ENCODE measurements at places on chromosomes 1 and 21. TPM values are rescaled to one million over a fixed set of nuclear protein-coding genes. Genes with fewer than 3 reads are reported as not detected.

Gene NR1I3
- polyA plus RNA-seq = 13.1 TPM

DNA sequence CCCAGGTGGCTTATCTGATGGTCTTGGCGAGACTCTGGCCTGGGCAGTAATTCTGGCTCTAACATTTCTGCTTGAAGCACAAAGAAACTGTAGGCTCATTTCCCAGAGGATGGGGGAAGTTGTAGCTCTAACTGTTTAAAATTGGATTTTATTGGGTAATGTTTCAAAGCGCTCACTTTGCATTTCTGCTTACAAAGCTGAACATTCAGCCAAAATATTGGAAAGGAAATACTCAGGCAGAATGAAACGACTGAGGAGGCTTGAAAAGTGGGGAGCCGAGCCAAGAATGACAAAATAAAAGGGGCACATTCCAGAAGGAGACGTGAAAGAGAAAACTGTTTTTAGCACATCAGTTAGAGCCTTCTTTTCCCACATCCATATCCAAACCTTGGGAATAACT lies 202.6 kb downstream of the GRIK1 start:
- H3K27ac ChIP-seq = no peak overlapping the region
- H3K4me1 ChIP-seq = no peaks in the 10 kb centered on the region
- no peak for DNase-seq
- no peak overlapping the region for H3K4me3 ChIP-seq
- H3K36me3 ChIP-seq = no peaks in the 10 kb centered on the region
- no peaks in the 10 kb centered on the region for H3K27me3 ChIP-seq

- no peak overlapping the region for H3K4me3 ChIP-seq
- H3K27me3 ChIP-seq = no peaks in the 10 kb centered on the region
- peak overlapping the region; percentile 26 for H3K27ac ChIP-seq
- H3K36me3 ChIP-seq = no peaks in the 10 kb centered on the region
- H3K4me1 ChIP-seq = peaks cover 8% of the 10 kb centered on the region
- DNase-seq = no peak
These were observed 81.9 kb downstream of the SLC25A24 start for GRCh38 chr1:108117945-108118902.

GRCh38 chr1:213057264-213058059 lies 6.4 kb downstream of the RPS6KC1 start:
- no peak for DNase-seq
- no peaks in the 10 kb centered on the region for H3K27me3 ChIP-seq
- no peaks in the 10 kb centered on the region for H3K4me1 ChIP-seq
- no peak overlapping the region for H3K27ac ChIP-seq
- H3K4me3 ChIP-seq = no peak overlapping the region

GRCh38 chr1:232225336-232226131 lies 404.4 kb downstream of the SIPA1L2 start:
- no peaks in the 10 kb centered on the region for H3K4me1 ChIP-seq
- no peak overlapping the region for H3K27ac ChIP-seq
- no peaks in the 10 kb centered on the region for H3K36me3 ChIP-seq
- H3K27me3 ChIP-seq = no peaks in the 10 kb centered on the region
- H3K4me3 ChIP-seq = no peak overlapping the region

Gene OR2T33
- not detected for polyA plus RNA-seq

DNA sequence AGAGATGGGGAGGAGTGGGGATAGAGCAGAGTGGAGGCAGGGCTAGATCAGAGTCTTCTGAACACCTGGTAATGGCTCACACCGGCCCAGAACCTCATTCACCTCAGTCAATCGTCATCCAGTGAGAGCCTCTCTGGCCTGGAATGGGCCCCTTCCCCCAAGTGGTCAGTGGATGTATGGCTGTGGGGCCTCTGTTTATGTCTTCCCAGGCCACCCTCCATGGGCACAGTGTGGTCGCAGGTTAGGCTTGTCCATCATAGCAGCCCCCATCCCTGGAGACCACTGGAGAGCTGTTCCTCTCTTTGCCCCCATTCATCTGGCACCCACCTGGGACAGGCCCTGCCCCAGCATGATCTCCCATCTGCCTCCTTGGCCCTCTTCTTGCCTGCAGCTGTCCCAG lies 29.6 kb upstream of the TENT5C start:
- DNase-seq = no peak
- no peak overlapping the region for H3K4me3 ChIP-seq
- no peaks in the 10 kb centered on the region for H3K27me3 ChIP-seq

GRCh38 chr21:33991133-33991532 lies 75.5 kb upstream of the ATP5PO start:
- no peak overlapping the region for H3K4me3 ChIP-seq
- H3K4me1 ChIP-seq = peaks cover 8% of the 10 kb centered on the region
- H3K27me3 ChIP-seq = no peaks in the 10 kb centered on the region
- no peak for DNase-seq

GRCh38 chr1:221470000-221470698 lies 271.7 kb downstream of the DUSP10 start:
- no peak overlapping the region for H3K27ac ChIP-seq
- H3K27me3 ChIP-seq = no peaks in the 10 kb centered on the region
- no peak overlapping the region for H3K4me3 ChIP-seq

GRCh38 chr1:228286505-228287417 lies 78.9 kb downstream of the OBSCN start:
- H3K27ac ChIP-seq = no peak overlapping the region
- no peaks in the 10 kb centered on the region for H3K4me1 ChIP-seq
- peaks cover 39% of the 10 kb centered on the region for H3K36me3 ChIP-seq
- no peak for DNase-seq
- no peaks in the 10 kb centered on the region for H3K27me3 ChIP-seq
- no peak overlapping the region for H3K4me3 ChIP-seq

Gene TMEM82
- polyA plus RNA-seq = 15.6 TPM

Gene AIRE
- 14.3 TPM for polyA plus RNA-seq

DNA sequence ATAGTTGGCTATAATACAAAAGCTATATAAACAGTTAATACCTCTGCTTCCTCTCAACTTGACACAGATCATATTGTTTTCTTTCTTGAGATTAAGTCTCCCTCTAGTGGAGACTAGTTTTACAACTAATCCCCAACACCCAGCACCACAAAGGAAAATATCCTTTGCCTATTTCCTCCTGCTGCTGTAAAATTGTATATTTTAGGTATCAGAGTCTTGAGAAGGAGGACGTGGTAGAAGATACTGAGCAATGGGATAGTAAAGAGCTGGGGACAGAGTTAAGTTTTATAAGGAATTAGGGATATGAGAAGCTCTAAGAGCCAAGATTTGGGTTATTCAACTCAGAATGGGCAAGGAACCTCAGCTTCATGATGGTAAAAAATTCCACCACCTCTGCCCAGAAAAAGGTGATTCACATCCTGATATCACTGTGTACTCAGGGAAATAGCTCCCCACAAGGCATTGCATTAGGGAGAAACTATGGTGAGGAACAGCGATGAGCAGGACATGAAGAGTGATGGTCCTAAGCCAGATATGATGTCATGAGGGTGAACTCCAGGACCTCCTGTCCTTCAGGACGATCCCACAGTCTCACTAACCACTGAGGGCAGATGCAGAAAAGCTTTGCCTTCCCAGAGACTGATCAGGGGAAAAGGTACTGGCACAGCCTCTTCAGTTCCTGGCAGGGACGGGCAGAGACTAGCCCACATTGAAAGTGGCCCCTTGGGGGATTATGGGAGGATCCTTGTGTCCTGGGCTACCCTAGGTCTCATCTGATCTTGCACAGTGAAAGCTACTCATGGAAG lies 14.7 kb upstream of the CFAP126 start:
- H3K27ac ChIP-seq = no peak overlapping the region
- H3K36me3 ChIP-seq = no peaks in the 10 kb centered on the region

DNA sequence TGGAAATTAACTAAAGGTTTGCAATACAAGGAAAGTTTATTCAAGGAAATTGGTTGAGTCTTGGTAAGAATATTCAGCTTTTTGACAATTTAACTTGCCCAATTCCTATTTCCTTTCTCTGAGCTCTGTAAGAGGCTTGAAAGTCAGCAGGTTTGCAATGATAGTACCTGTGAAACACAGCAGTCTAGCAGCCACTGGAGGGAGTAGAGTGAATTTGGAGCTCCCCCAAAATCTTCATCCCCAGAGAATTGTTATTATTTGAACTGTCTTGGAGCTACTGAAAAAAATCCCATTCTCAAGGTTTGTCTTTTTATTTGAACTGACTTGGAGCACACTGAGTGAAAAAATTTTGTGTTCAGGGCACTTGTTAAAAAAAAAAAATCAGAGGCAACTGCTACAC lies 654.2 kb upstream of the PKN2 start:
- H3K36me3 ChIP-seq = no peaks in the 10 kb centered on the region
- DNase-seq = no peak
- peak overlapping the region; percentile 60 for H3K27ac ChIP-seq
- H3K4me3 ChIP-seq = no peak overlapping the region
- H3K27me3 ChIP-seq = no peaks in the 10 kb centered on the region

GRCh38 chr1:153750026-153750995 lies 22.5 kb downstream of the INTS3 start:
- H3K27ac ChIP-seq = peak overlapping the region; percentile 71

- no peaks in the 10 kb centered on the region for H3K27me3 ChIP-seq
- no peak for DNase-seq
- no peak overlapping the region for H3K4me3 ChIP-seq
- no peaks in the 10 kb centered on the region for H3K4me1 ChIP-seq
These were observed 14.5 kb downstream of the PTGER3 start for GRCh38 chr1:71033136-71033535.

DNA sequence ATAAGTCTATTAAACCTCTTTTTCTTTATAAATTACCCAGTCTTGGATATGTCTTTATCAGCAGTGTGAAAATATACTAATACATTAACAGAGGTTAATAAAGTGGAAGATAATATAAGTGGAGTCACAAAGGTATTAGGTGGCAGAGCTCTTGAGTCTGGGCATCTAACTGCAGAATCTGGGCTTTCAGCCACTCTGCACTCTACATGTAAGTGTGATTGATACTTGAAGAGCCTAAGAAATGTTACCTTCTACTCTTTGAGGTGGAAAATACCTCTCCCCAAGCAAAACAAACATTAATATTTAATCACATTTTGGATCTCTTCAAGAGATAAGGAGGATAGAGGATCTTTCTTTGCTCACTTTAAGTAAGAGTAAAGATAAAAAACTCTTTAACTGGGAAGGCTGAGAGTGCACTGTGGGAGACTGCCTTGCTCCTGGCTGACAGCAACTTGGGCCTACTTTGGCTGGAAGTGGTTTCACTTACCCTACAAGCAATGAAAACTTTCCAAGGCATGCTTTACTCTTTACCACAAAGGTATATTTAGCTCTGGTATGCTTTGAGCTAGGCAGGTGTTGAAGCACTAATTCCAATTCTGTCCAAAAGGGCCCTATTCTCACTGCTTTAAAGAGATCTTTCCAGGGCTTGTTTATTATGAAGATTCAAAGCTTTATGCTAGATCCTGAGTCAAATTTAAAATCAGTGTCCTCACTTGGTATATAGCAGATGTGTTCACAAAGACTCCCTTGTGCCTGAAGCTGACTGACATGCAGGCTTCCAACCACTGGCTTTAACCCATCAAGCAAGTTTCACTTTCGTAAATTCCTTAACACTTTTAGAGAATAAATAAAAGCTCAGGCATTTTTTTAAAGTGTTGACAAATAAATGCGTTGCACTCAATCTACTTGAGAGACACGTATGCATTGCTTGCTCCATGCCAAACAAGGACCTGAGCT lies 245.3 kb upstream of the ZP4 start:
- no peak overlapping the region for H3K4me3 ChIP-seq
- H3K27ac ChIP-seq = no peak overlapping the region
- no peaks in the 10 kb centered on the region for H3K36me3 ChIP-seq
- no peaks in the 10 kb centered on the region for H3K27me3 ChIP-seq

DNA sequence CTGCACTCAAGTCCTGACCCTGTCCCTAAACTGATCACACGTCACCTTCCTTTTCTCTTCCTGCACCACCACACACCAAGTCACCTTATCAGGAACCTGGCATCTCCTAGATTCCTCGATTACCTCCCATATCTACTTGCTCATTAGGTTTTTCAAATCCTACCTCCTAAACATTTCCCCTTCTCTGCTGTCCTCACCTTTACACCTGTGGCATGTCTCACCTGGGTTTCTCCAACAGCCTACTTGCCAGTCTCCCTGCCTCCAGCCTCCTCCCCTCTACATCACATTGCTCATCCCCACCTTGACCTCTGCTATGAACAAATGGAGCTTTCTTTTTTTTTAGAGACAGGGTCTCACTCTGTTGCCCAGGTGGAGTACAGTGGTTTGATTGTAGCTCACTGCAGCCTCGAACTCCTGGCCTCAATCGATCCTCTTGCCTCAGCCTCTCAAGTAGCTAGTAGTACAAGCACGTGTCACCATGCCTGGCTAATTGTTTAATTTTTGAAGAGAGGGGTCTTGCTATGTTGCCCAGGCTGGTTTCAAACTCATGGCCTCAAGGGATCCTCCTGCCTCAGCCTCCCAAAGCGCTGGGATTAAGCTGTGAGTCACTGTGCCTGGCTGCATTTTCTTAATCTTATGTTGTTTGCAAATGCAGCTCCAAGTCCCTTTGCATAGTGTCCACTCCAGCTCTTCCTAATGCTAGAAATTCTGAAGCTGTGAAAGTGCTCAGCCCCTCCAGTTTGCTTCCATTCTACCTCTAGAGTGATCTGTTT lies 6.3 kb downstream of the IGSF9 start:
- H3K27me3 ChIP-seq = no peaks in the 10 kb centered on the region
- H3K27ac ChIP-seq = peak overlapping the region; percentile 96
- no peak for DNase-seq
- peaks cover 22% of the 10 kb centered on the region for H3K36me3 ChIP-seq
- peaks cover 79% of the 10 kb centered on the region for H3K4me1 ChIP-seq

Gene CDC14A
- 15.7 TPM for polyA plus RNA-seq

Gene LAMB3
- polyA plus RNA-seq = 156 TPM

DNA sequence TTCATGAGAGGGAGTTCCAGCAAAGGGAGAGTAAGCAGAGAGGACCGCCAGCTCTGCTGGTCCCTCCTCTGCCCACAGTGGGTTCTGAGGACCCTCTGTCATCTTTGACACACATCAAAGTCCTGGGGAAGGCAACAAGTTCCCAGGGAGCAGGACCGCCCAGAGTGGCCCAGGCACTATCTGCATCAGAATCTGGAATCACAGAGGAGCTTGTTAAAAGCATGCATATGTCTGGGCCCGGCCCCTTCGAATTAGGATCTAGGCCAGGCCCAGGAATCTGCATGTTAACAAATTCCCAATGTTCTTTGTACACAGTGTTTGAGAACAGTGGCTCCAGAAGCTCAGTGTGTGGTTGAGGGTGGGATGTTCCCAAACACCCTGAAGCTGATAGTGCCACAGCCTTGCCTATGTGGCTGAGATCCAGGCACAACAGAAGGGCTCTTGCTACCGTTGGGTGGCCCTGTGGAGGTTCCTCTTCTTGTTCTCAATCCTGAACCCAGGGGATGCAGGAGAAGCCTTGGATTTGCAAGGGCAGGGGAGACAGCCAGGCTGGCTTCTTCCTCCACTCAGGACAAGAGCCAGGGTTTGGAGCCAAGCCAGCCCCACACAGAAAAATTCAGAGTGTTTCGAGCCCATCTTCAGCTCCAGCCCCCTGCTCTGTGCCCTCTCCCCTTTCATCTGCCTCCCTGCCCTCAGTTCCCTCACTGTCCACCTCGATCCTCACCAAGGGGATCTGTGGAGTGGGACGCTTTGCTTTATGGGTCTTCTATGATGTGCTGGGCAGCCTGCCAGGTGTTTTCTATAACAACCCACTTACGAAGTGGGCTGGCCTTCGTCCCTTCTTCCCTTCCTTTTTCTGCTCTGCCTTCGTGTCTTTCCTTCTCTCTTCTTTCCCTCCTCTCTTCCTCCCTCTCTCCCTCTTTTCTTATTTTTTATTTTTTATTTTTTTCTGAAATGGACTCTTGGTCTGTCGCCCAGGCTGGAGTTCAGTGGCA lies 129.0 kb upstream of the TMPRSS2 start:
- no peak for DNase-seq
- no peak overlapping the region for H3K27ac ChIP-seq
- H3K27me3 ChIP-seq = no peaks in the 10 kb centered on the region
- no peak overlapping the region for H3K4me3 ChIP-seq

Data from large intestine (tissue), 12 donors.